ENCODE measurements at places on chromosomes 1 and 21. TPM values are rescaled to one million over a fixed set of nuclear protein-coding genes. Genes with fewer than 3 reads are reported as not detected.

Gene ZNF695
- not detected for total RNA-seq

Gene TNFAIP8L2
- 48.0 TPM for total RNA-seq

Gene ARMH1
- total RNA-seq: 24.7 TPM

Gene TAL1
- total RNA-seq: 24.5 TPM

Gene PAQR6
- total RNA-seq: 3.4 TPM

Gene LRRC38
- not detected for total RNA-seq

DNA sequence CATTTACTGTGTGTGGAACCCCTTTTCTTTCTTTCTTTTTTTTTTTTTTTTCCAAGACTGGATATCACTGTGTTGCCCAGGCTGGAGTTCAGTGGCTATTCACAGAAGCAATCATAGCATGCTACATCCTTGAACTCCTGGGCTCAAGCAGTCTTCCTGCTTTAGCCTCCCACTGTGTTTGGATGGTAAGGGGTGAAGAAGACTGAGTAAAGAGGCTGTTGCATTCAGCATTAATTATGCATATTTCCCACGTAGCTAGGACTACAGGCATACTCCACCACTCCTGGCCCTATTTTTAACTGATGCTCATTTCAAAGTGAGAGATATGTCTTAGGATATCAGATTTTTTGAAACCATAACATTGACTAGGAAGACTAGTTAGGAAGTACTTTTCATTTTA lies 39.5 kb downstream of the PHACTR4 start:
- H3K36me3 ChIP-seq: no peaks in the 10 kb centered on the region
- H3K27me3 ChIP-seq: no peaks in the 10 kb centered on the region
- no peak overlapping the region for H3K27ac ChIP-seq
- no peak overlapping the region for H3K4me3 ChIP-seq
- no peak for DNase-seq
- H3K4me1 ChIP-seq: no peaks in the 10 kb centered on the region

DNA sequence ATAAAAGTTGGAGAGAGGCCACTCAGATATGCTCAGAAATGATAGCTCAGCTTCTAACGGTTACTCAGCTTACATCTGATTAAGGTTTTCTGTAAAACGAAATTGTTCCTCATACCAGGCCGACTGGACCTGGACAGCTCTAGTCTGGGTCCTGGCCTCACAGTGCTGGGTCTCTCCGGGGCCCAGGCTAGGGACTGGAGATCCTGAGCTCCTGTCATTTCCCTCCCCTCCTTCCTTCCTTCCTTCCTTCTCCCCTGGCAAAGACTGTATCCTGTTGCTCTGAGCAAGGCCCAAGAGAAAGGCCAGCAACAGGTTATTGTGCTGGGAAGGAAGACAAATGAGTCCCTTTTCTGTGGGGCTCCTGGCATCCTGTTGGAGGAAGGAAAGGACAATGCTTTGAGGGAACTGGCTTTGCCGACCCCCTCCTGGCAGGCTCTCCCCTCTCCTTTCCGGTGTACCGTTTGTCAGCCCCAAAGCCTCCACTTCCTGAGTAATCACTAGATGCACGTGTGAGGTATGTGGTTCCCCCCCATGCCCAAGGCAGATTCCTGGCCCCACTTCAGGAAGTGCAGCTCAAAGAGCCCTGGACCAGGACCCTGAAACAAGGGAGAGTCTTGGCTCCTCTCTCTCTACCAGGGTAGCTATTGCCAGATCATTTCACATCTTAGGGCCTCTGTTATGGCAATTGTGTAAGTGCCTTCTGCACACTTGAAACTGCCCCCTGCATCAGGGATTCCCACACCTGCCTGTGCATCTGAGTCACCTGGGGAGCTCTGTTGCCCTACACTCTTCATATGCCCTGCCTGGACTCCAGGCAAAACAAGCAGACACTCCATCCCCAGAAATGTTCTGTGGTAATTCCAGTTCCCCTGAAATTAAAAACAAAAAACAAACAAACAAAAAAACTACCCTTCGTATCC lies 212.7 kb upstream of the FGGY start:
- H3K4me1 ChIP-seq: peaks cover 14% of the 10 kb centered on the region
- no peaks in the 10 kb centered on the region for H3K27me3 ChIP-seq
- H3K4me3 ChIP-seq: no peak overlapping the region
- no peaks in the 10 kb centered on the region for H3K36me3 ChIP-seq
- no peak for DNase-seq

- H3K27ac ChIP-seq: no peak overlapping the region
- no peak overlapping the region for H3K4me3 ChIP-seq
- H3K36me3 ChIP-seq: peaks cover 3% of the 10 kb centered on the region
- peaks cover 20% of the 10 kb centered on the region for H3K4me1 ChIP-seq
- no peaks in the 10 kb centered on the region for H3K27me3 ChIP-seq
Observed at GRCh38 chr1:219188331-219188803, 14.7 kb downstream of the LYPLAL1 start.

- H3K4me1 ChIP-seq: peaks cover 9% of the 10 kb centered on the region
- no peak overlapping the region for H3K4me3 ChIP-seq
- H3K27me3 ChIP-seq: no peaks in the 10 kb centered on the region
- H3K36me3 ChIP-seq: no peaks in the 10 kb centered on the region
- no peak for DNase-seq
Observed at GRCh38 chr1:168447871-168448270, 95.9 kb downstream of the XCL2 start.

GRCh38 chr21:37378700-37379139 lies 12.1 kb downstream of the DYRK1A start:
- H3K4me1 ChIP-seq: peaks cover 97% of the 10 kb centered on the region
- no peaks in the 10 kb centered on the region for H3K27me3 ChIP-seq
- H3K36me3 ChIP-seq: no peaks in the 10 kb centered on the region
- H3K4me3 ChIP-seq: no peak overlapping the region

- no peak for DNase-seq
- H3K36me3 ChIP-seq: no peaks in the 10 kb centered on the region
- H3K27me3 ChIP-seq: no peaks in the 10 kb centered on the region
- H3K27ac ChIP-seq: peak overlapping the region; percentile 80
- peaks cover 16% of the 10 kb centered on the region for H3K4me1 ChIP-seq
Observed at GRCh38 chr1:103561643-103562395, 9.6 kb upstream of the AMY2B start.

DNA sequence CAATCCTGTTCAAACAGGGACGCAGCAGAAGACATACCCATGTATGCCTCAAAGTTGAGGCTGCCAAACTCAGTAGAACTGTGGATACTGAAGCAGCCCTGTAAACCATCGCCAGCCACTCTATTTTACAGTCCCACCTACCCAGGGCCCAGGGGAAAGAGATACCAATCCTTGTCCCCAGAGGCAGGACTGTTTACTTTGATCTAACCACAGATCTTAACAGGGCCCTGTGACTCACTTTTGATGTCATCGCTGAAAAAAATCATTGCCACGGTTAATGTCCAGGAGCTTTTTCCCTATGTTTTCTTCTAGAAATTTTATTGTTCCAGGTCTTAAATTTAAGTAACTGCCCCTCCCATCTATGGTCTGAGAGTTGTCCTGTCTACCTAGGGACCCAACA lies 538.4 kb upstream of the NCAM2 start:
- no peaks in the 10 kb centered on the region for H3K27me3 ChIP-seq
- no peak for DNase-seq
- no peaks in the 10 kb centered on the region for H3K4me1 ChIP-seq
- H3K4me3 ChIP-seq: no peak overlapping the region
- no peak overlapping the region for H3K27ac ChIP-seq

- H3K4me1 ChIP-seq: peaks cover 31% of the 10 kb centered on the region
- no peak for DNase-seq
Observed at GRCh38 chr1:61186753-61187152, 104.4 kb downstream of the NFIA start.

- no peaks in the 10 kb centered on the region for H3K27me3 ChIP-seq
- no peak overlapping the region for H3K27ac ChIP-seq
- H3K4me3 ChIP-seq: peak overlapping the region; percentile 15
Observed at GRCh38 chr21:46100426-46100825, 2.5 kb downstream of the COL6A2 start.

- peaks cover 13% of the 10 kb centered on the region for H3K27me3 ChIP-seq
- peak overlapping the region; percentile 59 for H3K4me3 ChIP-seq
- peaks cover 10% of the 10 kb centered on the region for H3K36me3 ChIP-seq
- H3K27ac ChIP-seq: peak overlapping the region; percentile 79
- H3K4me1 ChIP-seq: peaks cover 43% of the 10 kb centered on the region
Observed at GRCh38 chr1:1348420-1349255, 580 bp downstream of the DVL1 start.

- no peaks in the 10 kb centered on the region for H3K36me3 ChIP-seq
- DNase-seq: peak; percentile 40
- no peaks in the 10 kb centered on the region for H3K27me3 ChIP-seq
- no peak overlapping the region for H3K27ac ChIP-seq
- no peaks in the 10 kb centered on the region for H3K4me1 ChIP-seq
Observed at GRCh38 chr1:228190182-228190581, 17.7 kb upstream of the OBSCN start.

DNA sequence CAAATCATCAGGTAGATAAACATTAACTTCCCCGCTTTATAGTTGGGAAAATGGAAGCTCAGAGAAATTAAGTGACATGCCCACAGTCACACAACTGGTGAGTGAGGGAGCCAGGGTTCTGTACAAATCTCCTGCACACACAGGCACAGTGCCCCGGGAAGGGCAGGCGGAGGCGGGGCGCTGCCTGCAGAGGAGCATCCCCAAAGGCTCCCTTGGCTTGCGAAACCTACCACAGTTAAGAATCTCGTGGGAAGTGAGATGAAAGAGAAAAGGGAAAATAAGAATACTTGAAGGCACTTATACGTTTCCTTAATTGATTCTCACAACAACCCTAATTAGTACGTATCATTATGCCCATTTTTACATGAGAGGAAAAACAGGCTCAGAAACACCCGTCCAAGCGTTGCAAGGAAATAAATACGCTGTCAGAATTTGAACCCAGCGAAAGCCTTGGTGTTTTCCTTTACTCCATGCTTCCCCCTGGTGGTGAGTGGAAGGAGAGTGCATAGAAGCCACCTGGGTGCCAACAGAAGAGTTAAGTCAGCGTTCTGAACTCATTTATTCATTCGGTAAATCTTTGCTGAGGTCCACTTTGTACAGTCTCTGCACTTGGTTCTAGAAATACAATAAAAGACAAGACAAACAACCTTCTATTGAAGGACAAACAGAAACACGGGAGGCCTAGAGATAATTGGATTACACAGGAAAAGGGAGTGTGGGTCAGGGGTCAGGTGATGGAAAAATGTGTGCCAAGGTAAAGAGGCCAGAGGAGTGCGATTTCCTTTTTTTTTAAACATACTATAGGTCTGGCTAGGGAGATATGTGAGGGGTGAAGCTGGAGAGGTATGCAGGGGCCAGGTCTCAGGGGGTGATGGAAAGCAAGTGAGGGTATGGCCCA lies 28.4 kb downstream of the ACP6 start:
- peak overlapping the region; percentile 46 for H3K27ac ChIP-seq
- DNase-seq: no peak
- H3K36me3 ChIP-seq: peaks cover 8% of the 10 kb centered on the region
- no peaks in the 10 kb centered on the region for H3K27me3 ChIP-seq
- H3K4me3 ChIP-seq: no peak overlapping the region
- no peaks in the 10 kb centered on the region for H3K4me1 ChIP-seq

DNA sequence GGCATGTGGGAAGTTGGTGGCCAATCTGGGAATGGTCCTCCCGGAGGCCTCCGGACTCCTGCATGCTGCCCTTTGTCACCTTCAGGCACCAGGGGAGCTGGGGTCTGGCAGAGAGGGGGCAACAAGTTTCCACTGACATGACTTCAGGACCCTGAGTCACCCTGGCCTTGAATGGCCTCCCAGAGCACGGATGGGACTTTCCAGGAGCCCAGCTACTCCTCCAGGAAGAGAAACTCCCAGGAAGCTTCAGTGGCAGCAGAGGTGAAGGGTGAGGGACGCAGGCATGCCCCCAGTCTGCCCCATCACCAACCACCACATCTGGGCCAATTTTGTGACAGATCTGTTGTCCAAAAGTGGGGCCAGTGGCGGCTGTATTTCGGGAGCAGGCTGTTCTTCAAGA lies 55.9 kb upstream of the WASF2 start:
- no peak for DNase-seq
- peak overlapping the region; percentile 29 for H3K27ac ChIP-seq
- no peak overlapping the region for H3K4me3 ChIP-seq
- H3K36me3 ChIP-seq: peaks cover 33% of the 10 kb centered on the region

GRCh38 chr1:9281071-9281827 lies 11.4 kb upstream of the SPSB1 start:
- H3K4me1 ChIP-seq: peaks cover 29% of the 10 kb centered on the region
- H3K27ac ChIP-seq: no peak overlapping the region
- DNase-seq: no peak
- peaks cover 15% of the 10 kb centered on the region for H3K27me3 ChIP-seq
- H3K36me3 ChIP-seq: no peaks in the 10 kb centered on the region

DNA sequence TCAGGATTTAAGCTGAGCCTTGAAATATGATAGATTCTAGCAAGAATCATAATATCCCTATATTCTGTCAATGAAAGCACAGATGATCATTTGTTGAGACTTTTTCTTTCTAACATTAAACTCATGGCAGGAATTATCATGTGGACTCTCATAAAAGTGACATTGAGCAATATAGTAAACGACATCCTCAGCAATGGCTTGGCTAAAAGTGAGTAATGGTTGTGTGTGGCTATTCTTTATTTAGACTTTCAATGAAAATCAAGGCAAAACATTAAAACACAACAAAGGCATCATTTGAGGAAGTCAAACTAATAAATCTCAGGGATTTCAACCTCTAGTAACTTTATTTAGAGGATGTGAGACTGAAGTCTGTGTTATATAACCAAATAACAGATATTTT lies 257.8 kb upstream of the ADGRL4 start:
- DNase-seq: no peak
- H3K27ac ChIP-seq: no peak overlapping the region
- H3K27me3 ChIP-seq: no peaks in the 10 kb centered on the region
- H3K4me1 ChIP-seq: no peaks in the 10 kb centered on the region
- no peak overlapping the region for H3K4me3 ChIP-seq

- peaks cover 5% of the 10 kb centered on the region for H3K36me3 ChIP-seq
- H3K4me1 ChIP-seq: peaks cover 4% of the 10 kb centered on the region
- no peak overlapping the region for H3K4me3 ChIP-seq
- H3K27ac ChIP-seq: no peak overlapping the region
- DNase-seq: no peak
- H3K27me3 ChIP-seq: no peaks in the 10 kb centered on the region
Observed at GRCh38 chr1:181013144-181013543, 9.5 kb downstream of the STX6 start.

DNA sequence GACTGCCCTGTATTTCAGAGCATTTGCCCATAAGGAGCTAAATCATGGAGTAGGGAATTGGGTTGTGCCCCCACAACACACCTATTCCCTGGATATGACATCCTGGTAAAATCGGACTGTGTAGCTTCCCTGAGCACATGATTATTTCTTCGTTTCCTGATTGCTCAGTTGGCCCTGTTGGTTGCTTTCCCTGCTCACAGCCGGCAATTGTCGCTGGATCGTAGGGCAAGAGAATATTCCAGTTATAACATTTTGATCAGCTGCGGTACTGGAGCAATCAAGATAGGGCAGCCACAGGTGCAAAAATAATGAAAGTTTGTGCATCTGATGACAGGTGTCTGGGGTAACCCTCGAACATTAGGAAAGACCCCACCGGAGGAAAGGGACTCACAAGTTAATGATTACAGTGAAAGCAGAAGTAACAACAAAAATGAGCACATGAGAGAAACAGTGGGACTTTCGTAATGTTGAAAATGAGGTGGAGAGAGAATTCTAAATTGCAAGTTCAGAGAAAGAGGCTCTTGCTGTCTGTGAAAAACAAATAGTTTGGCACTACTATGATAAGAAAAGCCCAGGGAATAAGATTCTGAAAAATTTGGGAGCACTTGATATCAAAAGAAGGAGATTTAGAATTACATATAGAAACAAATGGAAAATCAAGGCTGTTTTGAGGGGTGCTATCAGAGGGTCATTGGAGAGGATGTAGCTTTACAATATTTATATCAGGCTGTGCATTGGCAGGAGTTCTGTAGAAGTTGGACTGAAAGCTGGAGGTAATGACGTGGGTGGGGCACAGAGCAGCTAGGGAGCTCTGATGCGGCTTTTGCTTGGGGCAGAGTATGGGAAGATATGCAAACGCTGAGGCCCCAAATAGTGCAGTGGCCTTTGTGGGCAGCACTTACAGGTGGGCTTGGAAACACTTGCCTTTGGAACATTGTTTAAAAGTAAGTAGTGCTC lies at the start of gene MAB21L3:
Gene MAB21L3, plus strand, starts transcription at position 833 of the 957 bp plus-strand sequence. CDS start 1,217 bp downstream, outside the sequence.
- no peaks in the 10 kb centered on the region for H3K4me1 ChIP-seq
- peaks cover 6% of the 10 kb centered on the region for H3K27me3 ChIP-seq
- H3K36me3 ChIP-seq: no peaks in the 10 kb centered on the region
- no peak for DNase-seq

Measured in spleen (tissue), 13 donors.